ENCODE measurements at places on chromosomes 1 and 21.

DNA sequence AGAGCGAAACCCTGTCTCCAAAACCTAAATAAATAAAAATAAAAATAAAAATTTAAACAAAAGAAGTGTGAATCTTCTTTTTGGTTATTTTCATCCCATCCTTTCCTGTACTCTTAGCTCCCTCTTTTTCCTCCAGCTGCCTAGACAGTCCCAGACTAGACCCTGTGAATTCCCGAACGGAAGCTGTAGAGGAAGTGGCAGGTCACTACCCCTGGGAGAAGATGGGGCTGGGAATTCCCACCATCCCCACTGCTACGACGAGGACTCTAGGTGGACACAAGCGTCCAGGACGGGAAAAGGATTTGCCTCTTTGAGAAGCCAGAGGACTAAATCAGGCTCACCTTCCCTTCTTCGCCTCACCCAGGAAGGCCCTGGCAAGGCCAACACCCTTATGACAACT, 12.6 kb downstream of the RHBDL2 start:
- no peak for DNase-seq

DNA sequence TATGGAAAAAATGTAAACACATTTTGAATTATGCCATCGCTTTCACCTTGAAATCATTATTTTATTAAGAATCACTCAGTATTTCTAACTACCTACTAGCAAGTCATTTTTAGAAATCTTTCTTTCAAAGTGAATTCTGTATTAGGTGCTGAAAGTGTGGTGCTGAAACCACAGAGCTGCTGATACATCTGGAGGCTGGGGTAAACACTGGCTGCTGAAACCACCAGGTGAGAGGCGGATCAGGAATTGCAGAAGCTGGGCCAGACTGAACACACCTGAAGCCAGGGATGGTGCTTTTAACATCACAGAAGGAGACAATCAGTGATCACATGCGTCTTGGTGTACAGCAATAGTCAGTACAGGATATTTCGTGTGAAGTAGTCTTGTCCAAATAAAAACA, 42.2 kb upstream of the KCNE1 start:
- no peak for DNase-seq

DNA sequence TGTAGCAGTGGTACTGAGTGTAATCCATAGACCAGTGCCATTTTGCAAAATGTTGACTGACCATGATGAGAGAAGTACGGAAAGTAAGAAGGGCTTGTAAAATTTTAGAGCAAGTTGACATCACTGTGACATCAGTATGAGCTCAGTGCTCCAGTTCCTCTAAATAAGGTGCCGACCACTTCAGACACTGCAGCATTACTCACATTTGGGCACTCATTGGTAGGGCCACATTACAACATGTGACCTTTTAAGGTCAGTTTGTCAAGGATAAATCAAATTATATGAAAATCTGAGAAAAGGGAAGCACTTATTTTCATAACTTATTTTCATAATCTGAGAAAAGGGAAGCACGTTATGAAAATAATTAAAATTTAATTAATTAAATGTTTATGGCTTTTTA, 128.0 kb upstream of the ERG start:
- no peak for DNase-seq

- DNase-seq, result no peak
Observed at GRCh38 chr1:39787468-39787867, 1.2 kb downstream of the BMP8B start.

DNA sequence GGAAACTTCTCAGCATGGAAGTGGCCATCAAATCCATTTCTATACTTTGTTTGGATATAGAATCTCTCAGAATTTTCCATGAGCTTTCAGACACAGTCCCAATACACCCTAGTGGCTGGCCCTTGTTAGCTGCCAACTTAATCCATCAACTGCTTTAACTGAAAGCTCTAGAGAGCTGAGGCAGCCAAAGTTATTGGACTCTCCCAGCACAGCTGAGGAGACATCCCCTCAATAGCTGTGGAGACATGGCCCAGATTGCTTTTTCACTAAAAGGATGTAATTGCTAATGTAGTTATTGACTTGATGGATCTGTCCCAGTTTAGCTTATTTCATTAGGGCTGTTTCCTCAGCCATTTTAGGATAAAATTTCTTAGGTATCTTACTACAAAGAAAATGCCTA, 94.8 kb upstream of the PRMT6 start:
- no peak for DNase-seq

DNA sequence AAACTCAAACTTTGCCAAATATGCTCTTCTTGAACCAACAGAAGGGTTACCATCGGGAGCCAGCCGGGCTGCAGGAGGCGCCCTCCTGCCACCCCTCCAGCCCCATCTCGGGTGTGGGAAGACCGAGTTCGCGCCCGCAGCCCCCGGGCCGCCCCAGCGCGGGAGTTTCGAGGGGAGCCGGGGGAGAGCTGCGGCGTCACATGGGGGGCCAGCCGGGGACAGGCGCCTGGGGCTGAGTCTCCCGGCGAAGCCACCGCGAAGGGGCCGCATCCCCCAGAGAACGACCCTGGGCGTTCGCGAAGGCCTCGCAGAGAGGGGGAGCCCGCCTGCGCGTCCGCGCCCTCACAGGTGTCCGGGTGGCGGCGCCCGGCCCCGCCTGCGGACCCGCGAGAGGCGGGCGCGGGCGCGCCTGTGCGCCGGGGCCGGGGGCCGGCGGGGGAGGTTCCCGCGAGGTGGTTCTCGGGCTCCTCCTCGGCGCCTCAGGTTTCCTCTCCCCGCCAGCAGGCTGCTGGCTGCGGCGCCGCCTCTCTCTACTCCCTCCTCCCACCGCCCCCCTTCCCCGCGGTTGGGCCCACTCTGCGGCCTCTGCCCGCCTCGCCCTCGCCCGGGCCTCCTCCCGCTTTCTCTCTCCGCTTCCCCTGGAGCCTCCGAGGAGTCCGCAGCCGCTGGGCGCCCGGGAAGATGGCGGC, at the start of gene RAVER2:
RAVER2 (plus strand) TSS at position 584 of the 689 bp plus-strand sequence; CDS start at position 682, 98 bp downstream.
- peak; percentile 56 for DNase-seq

DNA sequence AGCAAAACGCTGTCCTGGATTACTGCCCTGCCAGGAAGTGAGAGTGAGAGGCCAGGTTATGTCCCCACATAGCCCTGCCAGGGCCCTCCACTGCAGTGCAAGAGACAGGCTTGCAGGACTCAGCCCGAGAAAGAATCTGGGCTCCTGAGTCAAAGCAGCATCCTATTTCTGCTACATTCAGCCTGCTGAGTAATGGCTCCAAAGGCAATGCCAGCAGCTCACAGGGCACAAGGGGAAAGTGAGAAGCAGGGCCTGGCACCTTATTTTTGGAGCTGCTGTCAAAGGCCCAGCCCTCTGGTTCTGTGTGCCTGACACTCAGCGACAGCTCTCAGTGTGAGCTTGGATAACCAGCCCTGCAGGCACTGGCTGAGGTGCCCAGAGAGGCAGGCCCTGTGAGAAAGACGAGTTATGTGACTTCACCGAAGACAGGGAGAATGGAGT, 83.9 kb downstream of the DTL start:
- DNase-seq, result no peak

DNA sequence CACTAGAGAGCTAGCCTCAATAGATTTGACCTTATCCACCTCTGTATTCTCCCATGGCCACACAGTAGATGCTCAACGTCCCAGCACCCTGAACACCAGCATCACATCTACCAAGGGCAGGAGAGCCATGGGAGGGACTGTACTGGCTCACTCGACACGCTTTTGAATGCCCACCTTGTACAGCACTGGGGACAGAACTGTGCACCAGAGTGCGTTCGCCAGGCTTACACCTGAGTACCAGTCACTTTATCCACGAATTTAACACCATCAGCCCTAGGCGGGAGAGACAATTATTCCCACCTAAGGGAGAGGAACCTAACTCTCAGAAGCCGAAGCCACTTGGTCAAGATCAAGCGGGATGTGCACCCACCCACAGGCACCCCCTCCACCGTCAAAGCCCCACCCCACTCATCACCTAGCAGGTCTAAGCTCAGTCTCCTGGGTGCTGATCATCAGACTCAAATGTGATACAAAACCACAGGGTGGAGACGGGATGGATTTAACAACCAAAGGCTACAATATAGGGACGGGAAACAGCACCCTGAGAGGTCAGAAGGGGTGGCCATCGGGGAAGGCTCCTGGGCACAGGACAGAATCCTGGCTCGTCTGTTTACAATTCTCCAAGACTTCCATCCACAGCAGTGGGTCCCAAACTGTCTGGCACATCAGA, 110.5 kb downstream of the GLIS1 start:
- no peak for DNase-seq

GRCh38 chr1:198056255-198056654, 100.5 kb upstream of the NEK7 start:
- no peak for DNase-seq

GRCh38 chr1:209609791-209610630, 26.5 kb downstream of the CAMK1G start:
- DNase-seq, result no peak

- DNase-seq, result no peak
Observed at GRCh38 chr1:65056866-65057265, 90.5 kb upstream of the JAK1 start.

- no peak for DNase-seq
Observed at GRCh38 chr1:224696891-224697765, 81.0 kb downstream of the CNIH3 start.

DNA sequence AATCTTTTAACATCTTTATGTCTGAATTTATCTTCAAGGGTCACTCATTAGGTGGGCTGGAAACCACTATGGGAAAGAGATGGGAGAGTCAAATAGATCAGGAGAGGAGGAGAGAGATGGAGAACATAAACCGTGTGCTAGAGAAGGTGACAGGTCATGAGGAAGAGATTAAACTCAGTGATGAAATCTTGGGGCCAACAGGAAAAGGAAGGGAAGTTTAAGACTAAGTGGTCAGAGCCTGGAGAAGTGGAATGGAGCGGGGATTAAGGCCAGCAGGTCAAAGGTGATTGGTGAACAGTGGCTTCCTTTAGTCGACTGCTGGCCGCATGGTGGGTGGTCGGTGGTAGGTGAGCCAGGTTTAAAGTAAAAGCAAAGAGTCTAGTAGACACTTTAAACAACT, 169.3 kb upstream of the IVNS1ABP start:
- DNase-seq, result no peak

- DNase-seq, result no peak
Observed at GRCh38 chr1:229940684-229941083, 126.4 kb upstream of the GALNT2 start.

GRCh38 chr1:225847610-225848009, 34.6 kb downstream of the TMEM63A start:
- no peak for DNase-seq

DNA sequence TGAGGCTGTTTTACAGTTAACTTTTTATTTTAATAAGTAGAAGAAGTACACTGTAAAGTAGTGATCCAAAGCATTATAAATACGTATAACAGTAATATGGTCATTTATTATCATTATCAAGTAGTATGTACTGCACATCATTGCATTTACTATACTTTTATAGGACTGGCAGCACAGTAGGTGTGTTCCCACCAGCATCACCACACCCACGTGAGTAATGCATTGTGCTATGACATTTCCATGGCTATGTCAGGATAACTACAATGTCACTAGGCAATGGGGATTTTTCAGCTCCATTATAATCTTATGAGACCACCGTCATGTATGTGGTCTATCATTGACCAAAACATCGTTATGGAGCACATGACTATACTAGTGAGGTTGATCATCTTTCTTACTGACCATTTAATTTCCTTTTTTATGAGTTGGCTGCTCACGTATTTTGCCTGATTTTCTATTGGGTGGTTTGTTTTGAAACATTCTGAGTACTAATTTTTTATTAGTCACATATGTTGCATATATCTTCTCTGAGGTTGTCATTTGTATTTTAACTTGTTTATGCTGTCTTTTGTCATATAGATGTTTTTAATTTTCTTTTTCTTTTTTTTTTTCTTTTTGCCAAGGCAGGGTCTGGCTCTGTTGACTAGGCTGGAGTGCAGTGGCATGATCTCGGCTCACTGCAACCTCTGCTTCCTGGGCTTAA, 25.3 kb upstream of the SHCBP1L start:
- no peak for DNase-seq
